ENCODE measurements at places on chromosomes 7 and 10.

GRCh38 chr10:124353896-124354295 is 64.8 kb downstream of the OAT start:
- no peak for DNase-seq

- no peak for DNase-seq
These were observed 68.0 kb upstream of the INSIG1 start for GRCh38 chr7:155229548-155230168.

GRCh38 chr7:49397750-49398149 is 375.7 kb upstream of the VWC2 start:
- DNase-seq = no peak

GRCh38 chr10:64959116-64959515 is 1437.9 kb downstream of the REEP3 start:
- no peak for DNase-seq

- DNase-seq = no peak
These were observed 120.5 kb upstream of the MYO3A start for GRCh38 chr10:25813511-25813910.

DNA sequence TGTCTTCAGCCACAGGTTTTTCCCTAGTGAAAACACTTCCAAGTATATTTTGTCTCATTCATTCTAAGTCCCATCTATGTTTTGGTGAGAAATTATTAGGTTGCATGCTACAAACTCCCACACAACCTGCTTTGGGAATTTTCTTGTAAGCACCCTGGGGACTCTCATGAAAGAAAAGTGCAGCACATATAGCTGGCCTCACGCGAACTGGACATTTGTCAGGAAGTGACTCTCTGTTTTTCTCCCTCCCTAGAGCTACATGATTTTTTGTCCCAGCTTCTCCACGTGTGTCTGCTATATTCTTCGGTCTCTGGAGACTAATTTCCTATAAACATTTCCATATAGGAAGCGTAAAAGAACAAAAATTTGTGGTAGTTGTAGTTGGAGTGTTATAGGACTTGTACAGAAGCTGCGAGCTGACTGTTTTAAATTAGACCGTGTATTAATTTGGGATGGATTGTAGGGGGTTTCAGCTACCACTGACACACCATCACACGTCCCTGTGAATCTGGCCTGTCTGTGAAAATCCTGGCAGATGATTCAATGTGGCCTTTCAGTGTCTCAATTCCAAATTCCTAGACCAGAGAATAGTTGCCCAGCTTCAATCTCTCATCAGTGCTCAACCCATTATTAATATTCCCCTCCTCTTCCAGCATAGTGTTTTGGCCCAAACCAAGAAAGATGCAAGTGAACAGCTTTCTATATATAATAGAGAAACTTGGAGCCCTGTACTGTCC is 40.2 kb downstream of the ARL4A start:
- no peak for DNase-seq

GRCh38 chr7:157881048-157881771 is 544.4 kb downstream of the DNAJB6 start:
- DNase-seq = no peak

- no peak for DNase-seq
These were observed 27.0 kb upstream of the JAZF1 start for GRCh38 chr7:28207486-28208158.

GRCh38 chr7:69359003-69359700 is 239.1 kb upstream of the AUTS2 start:
- no peak for DNase-seq

DNA sequence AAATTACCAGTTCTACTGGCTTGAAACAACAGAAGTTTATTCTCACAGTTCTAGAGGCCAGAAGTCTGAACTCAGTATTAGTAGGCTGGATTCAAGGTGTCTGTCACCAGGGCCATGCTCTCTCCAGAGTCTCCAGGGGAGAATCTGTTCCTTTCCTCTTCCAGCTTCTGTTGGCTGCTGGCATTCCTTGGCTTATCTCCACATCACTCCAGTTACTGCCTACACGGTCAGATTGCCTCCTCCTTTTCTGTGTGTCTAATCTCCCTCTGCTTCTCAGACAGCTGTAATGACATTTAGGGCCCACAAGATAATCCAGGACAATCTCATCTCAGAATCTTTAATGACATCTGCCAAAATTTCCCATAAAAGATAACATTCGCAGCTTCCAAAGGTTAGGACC is 36.6 kb downstream of the MAPK8 start:
- DNase-seq = no peak

DNA sequence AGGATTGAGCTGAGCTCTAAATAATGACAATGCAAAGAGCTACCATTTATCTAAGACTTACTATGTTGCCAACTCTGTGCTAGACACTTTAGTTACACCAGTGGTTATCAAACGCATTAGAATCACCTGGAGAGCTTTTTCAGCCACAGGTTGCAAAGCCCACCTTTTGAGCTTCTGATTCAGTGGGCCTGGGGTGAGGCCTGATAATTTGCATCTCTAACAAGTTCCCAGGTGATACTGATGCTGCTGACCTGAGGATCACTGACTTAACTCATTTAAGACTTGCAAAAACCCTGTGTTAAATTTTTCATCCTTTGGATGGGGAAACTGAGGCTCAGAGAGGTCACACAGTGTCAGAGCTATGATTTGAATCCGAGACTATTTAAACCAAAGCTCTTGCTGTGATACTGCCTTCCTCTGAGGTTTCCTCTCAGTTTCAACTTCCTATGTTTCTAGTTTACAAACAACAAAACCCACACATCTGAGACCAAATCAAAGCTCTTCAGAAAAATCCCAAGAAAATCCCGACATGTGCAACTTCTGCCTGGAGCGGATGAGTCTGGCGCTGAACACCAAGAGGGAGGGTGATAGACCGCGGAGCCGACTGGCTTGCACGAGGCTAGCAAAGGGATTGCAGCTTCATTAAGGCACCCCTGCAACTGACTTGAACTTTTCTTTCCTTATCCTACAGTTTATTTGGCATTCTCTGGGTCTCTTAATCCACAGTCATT is 124.9 kb downstream of the CYP26A1 start:
- no peak for DNase-seq

- no peak for DNase-seq
These were observed 1.3 kb upstream of the ERCC6 start for GRCh38 chr10:49540056-49540797.

All from AG04450 (cell line).